ENCODE measurements at places on chromosomes 5 and 9. TPM values are rescaled to one million over a fixed set of nuclear protein-coding genes. Genes with fewer than 3 reads are reported as not detected.

The PGM5 gene
- total RNA-seq: 88.8 TPM

The IL5 gene
- not detected for total RNA-seq

The ORM2 gene
- not detected for total RNA-seq

The TNPO1 gene
- 270 TPM for total RNA-seq

The PAEP gene
- total RNA-seq: not detected

Measured in smooth muscle cell of trachea (primary cell).